ENCODE measurements at places on chromosomes 11 and 22.
A peak's percentile ranks its signal among the peaks of the same experiment; 100 is the strongest.

- no peak for DNase-seq
Measured at GRCh38 chr22:39215070-39215396, 29.7 kb downstream of the PDGFB start.

- no peak for DNase-seq
Measured at GRCh38 chr22:50046019-50046415, 12.1 kb downstream of the TTLL8 start.

- no peak for DNase-seq
Measured at GRCh38 chr11:131760091-131761061, 390.0 kb downstream of the NTM start.

DNA sequence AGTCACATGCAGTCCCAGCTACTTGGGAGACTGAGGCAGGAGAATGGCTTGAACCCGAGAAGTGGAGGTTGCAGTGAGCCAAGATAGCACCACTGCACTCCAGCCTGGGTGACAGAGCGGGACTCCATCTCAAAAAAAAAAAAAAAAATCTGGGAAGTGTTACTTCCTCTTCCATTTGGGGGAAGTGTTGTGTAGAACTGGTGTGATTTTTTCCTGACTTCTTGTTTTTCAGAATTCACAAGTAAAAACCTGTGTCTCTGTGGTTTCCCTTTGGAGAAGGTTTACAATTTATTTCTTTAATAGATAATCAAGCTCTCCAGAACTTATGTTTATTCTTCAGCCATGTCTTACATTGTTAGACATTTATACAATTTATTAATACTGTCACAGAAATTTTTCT, 396.1 kb downstream of the BRD1 start:
- no peak for DNase-seq

GRCh38 chr11:117633186-117633754, 163.7 kb downstream of the DSCAML1 start:
- DNase-seq, result no peak

- DNase-seq, result no peak
Measured at GRCh38 chr22:19800761-19801244, 40.2 kb downstream of the TBX1 start.

DNA sequence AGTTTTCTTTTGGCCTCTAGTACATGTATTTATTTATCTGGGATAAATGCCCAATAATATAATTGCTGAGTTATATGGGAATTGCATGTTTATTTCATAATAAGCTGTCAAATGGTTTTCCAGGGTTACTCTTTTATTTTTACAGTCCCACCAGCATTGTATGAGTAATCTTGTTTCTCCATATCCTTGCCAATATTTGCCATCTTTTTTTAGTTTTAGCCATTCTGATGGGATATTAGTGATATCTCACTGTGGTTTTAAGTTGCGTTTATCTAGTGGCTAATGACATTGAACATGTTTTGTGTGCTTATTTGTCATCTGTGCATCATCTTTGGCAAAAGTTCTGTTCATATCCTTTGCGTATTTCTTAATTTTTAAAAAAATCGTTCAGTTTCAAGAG, 372.8 kb upstream of the CCDC179 start:
- no peak for DNase-seq

DNA sequence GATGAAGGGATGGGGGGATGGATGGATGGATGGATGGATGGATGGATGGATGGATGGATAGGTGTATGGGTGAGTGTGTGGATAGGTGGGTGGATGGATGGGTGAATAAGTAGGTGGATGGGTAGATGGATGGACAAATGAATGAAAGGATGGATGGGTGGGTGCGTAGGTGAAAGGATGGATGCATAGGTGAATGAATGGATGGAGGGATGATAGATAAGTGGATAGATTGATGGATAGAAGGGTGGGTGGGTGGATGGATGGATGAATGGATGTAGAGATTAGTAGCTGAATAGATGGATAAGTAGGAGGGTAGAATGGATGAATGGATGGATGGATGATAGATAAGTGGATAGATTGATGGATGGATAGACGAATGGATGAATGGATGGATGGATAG, 152.7 kb downstream of the MN1 start:
- DNase-seq, result no peak

DNA sequence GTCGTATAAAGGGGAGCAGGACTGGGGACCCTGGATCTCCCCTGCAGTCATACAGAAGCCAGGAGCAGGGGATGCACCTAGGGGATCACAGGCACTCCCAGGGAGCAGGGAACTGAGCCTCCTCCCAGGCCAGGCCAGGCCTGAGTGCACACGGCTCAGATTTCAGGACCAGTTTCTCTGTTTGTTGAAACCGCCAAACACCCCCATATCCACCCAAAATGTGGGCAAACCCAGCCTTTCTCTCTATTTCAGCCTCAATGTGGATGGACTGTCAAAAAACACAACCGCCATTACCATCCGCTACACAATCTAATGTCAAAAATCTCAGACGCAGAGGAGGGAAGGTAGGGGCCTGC, 17.5 kb downstream of the MN1 start:
- no peak for DNase-seq

- DNase-seq, result no peak
Measured at GRCh38 chr22:28969401-28970168, 86.2 kb downstream of the ZNRF3 start.

- no peak for DNase-seq
Measured at GRCh38 chr11:108871152-108871551, 206.3 kb downstream of the DDX10 start.

- no peak for DNase-seq
Measured at GRCh38 chr11:5880329-5880728, at the start of gene OR52E4. Gene OR52E4, plus strand, starts transcription at chr11:5880629. Its CDS starts 3,664 bp downstream, at chr11:5884293.

- no peak for DNase-seq
Measured at GRCh38 chr11:27282806-27283205, 80.2 kb downstream of the CCDC34 start.

GRCh38 chr22:24698266-24698926, 76.1 kb downstream of the PIWIL3 start:
- DNase-seq, result no peak

DNA sequence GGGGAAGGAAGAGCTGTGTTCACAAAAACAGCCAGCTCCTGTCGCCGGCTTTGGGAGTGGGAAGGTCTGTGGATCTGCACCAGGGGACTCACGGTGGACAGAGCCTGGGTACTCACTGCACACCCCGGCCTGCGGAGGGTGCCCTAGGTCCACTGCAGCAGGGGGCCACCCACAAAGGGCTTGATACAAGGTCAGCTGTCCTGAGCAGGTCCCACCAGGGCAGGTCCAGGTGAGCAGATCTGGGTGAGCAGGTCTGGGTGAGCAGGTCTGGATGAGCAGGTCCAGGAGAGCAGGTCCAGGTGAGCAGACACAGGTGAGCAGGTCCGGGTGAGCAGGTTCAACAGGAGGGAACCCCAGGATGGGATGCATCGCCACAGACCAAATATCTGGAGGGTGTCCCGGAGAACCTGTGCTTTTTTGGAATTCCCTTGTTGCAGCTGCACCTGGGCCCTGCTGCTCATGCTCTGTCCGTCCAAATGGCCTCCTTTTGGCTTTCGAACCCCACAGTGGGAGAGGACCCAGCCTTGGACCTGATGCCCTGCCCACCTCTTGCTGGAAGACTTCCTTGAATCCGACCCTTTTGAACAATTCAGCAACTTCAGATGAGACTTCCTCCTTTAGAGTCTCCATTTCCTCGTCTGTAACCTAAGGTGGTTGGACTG, 485.3 kb downstream of the TBC1D22A start:
- DNase-seq, result no peak

DNA sequence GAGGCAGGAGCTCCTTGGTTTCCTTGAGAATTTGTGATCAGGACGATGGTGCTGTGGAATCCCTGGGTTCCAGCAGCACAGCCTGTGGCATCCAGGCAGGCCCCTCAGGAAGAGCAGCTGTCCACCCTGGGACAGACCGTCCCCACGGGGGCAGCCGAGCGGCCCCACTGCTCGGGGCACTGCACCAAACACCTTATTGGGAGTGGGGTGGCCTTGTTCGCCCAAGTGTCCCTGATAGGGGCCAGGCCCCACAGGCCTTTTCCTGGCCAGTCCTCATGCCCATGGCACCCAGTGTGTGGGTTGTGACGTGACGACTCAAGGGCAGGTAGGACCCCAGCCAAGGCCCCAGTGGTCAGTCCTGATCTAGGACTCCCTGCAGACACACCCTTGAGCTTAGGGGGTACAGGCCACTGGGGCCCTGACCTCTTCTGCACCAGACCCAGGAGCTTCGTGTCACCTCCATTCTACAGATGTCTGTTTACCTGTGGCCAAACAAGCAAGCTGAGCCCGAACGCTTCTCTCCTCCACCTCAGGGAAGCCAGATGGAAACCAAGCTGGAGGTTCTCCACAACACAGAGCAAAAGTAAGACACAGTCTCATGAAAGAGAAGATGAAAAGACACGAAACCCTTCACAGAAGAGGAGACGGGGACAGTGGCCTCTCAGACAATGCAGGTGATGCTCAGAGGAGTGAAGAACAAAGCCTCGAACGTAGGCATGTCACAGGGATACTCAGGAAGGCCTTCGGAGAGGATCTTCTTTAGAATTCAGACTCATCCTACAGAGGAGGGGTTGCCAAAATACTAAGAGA, 1.6 kb upstream of the BRD1 start:
- no peak for DNase-seq

GRCh38 chr22:38317995-38318715, 922 bp upstream of the CSNK1E start:
- DNase-seq, result no peak

- DNase-seq, result no peak
Measured at GRCh38 chr11:15139958-15140659, 25.4 kb downstream of the INSC start.

GRCh38 chr11:64885367-64886286, 7.2 kb upstream of the EHD1 start:
- no peak for DNase-seq

DNA sequence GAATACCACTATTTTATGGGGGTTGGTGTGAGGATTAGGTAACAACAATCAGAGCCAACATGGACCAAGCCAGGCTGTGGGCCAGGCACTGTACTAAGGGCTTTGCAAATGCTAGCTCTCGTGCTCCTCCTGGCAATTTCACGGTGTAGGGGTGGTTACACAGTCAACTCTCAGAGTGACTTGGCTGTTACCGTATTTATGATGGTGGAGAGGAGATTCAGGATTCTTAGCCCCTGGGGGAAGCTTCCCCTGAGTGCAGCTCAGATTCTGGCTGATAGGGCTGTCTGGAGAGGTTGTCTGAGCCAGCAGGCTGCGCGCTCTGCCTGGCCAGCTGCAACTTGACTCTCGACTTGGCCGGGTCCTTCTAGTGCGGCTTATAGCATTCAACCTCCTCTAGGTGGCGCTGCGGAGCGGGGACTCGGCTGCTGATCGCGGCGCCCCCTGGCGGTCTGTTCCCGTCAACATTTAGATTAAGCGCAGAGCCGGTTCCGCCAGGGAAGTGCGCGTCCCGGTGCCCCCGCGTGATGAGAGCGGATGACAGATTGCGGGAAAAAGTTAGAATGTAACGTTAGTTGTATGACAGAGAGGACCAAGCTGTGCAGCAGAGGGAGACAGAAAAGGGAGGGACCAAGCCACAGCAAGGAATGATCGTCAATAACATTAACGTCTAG, 4.5 kb upstream of the NCF4 start:
- peak; percentile 96 for DNase-seq

- no peak for DNase-seq
Measured at GRCh38 chr22:48921411-48921903, 906.2 kb downstream of the BRD1 start.

GRCh38 chr11:117444256-117444655, 116.6 kb downstream of the CEP164 start:
- DNase-seq, result no peak

DNA sequence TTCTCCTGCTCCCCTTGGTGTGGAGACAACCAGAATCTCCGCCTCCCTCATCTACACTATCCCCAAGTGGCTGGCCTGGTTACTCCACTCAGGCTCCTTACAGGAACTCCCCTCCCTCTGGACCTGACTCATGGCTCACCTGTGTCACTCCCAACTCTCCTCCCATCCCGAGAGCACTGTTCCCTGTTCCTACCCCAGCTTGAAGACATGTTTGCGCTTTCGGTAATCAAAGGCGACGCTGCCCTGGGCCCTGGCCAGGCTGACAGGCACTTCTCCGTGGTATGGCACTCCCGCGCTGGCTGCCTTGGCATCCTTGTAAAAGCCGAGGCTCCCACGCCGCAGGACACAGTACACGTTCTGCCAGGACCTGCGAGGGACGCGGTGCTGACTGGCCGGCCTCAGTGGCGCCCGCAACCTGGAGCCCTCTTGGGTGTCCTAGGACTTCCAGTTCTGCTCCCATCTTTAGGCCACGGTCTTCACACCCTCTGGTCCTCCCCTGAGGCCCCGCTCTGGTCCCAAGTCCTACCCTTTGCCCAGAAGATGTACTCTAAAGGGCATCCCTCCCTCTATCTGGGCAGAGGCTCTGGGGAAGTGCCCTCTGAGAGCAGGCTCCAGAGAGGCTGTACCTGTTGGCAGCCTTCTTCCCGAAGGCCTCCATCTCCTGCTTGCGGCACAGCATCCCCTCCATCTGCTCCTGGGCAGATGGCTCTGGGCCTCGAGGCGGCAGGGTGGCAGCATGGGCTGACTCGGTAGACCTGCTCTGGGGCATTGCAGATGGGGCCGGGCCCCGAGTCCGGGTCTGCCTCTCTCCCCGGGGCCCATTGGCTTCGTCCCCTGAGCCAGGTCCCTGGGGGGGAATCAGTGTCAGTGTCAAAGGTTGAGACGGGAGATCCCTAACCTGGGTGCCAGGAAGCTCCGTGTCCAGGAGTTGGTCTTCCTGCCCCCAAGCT, 9.4 kb upstream of the RBM4B start:
- DNase-seq, result no peak

DNA sequence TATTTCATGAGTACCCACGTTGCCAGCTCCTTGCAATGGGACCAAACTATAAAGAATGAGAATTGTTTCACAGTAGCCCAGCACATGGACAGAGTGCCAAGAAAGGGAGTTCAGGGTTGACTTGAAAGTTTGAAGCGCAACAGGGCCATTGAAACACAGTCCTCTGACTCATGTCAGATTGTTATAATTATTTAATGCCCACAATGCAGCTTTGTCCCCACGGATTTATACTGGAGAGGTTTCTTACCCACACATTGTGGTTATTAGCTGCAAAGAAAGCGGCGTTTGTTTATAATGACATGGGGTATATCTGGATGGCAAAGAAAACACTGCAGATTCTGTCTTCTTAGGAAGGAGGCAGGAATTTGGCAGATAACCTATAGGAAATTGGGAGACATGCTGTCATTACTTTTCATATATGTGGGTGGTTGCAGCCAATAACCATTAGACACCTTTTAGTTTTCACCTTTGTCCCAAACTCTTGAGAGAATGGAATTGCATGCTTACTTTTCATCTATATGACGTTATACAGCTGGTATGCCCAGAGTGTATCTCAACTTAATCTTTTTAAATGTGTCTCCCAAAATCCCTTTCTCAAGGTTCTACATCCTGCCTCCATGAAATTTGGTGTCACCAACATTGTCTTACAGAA, 143.6 kb downstream of the TEAD1 start:
- no peak for DNase-seq
